Dermis microvascular lymphatic vessel endothelial cell (primary cell): ENCODE measurements at places on chromosomes 1 and 21. TPM values are rescaled to one million over a fixed set of nuclear protein-coding genes. Genes with fewer than 3 reads are reported as not detected.

Gene C2CD4D
- 0.13 and 0.25 TPM in 2 replicates for total RNA-seq

Gene KRTAP7-1
- not detected in 2 replicates for total RNA-seq

DNA sequence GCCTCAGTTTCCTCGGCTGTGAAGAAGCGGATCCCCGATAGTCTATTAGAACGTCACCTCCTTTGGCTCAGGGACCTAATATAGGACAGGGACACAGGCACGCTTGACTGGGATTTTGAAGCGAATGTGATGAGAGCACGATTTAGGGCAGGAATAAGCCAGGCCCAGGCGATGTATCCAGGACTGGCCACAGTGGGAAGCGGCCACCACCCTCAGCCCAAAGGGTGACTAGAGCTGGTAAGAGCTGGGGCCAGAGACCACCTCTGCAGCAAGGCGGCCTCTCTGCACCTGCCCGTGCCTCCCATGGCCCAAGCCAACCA lies 100.0 kb upstream of the VAMP3 start:
- no peak for DNase-seq

DNA sequence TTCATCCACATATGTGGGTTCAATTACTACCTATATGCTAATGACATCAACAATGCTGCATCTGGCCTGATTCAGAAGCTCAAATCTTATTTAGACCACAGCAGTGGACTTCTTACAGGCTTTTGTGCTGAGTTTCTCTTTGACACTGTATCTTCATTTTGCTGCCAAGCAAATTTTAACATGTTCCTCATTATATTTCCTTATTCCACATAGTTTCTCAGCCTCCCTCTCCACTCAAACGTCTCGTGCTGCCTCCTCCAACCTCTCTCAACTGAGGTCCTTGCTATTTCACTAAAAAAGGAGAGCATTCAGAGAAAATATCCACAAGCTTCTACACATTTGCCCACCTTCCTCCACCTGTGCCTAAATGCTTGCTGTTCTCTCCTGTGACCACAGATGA lies 6.5 kb downstream of the TDRKH start:
- no peak for DNase-seq

DNA sequence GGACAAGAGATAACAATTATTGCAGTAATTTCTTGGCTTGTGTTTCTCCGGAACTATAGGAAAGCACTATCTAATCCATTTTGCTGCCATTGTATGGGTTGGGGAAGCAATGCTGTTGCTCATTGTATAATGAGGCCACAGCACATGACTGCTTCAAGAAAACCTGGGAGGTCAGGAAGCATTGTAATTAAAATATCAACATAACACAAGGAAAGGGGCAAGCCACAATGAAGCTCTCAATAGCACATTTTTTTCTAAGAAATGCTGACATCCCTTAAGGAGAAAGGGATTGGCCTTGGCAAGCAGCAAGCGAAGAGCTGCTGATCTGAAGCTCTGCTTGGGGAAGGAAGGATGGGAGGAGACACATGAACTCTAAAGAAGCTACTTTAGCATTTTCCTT lies 44.0 kb downstream of the PLPP3 start:
- no peak for DNase-seq

DNA sequence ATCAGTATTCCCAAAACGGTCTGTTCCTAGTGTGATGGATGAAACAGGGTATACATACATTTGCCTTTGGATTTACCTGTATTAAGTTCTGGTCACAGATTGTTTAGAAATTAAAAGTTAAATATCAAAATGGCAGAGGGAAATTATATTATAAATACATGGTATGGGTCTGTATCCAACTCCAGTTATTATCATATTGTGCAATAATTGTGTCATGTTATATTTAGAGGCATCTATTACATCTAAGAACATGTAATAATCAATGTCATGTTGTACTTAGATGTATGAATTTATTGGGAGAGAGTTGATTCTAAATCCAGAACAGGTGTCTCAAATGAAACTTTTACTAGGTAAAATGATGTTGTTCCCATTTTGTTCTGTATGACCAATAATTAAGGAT lies 79.6 kb downstream of the SNX7 start:
- no peak for DNase-seq

GRCh38 chr1:70475023-70475422 lies 64.0 kb downstream of the CTH start:
- DNase-seq = no peak

GRCh38 chr1:18199462-18199861 lies 91.9 kb downstream of the IGSF21 start:
- DNase-seq = no peak

DNA sequence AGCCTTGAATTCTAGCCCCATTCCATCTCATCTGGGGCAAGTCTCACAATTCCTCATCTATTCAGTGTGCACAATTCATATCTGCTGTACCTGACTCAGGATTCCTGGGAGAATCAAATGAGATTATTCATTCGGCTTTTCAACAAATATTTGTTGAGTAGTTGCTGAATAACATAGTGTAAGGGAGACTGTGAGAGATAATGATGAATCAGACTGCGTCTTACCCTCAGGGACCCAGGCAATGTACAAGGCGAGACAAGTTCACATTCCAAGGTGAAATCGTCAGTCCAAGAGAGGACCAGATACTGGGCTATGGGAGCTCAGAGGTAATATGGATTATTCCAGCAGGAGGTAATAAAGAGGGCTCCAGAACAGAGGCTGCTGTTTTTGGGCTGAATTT lies 67.8 kb upstream of the SMYD2 start:
- no peak for DNase-seq

- no peak for DNase-seq
These were observed 4.6 kb downstream of the ARHGEF2 start for GRCh38 chr1:155973723-155974122.

DNA sequence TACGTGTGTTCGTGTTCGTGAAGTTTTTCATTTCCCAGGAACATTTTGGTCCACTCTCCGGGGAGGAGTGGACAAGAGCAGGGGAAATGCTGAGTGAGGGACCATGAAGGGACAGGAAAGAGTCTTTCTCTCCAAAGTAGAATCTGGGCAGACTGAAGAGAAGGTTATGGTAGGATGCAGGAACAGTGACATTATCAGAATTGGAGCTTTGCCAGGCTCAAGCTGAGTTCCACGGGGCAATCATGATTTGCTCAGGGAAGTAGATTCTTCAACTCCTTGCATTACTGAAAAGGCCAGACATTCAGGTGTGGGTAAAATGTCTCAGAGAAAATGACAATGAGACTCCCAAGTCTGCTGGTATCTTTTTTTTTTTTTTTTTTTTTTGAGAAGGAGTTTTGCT lies 16.6 kb downstream of the ATP1A4 start:
- no peak for DNase-seq

DNA sequence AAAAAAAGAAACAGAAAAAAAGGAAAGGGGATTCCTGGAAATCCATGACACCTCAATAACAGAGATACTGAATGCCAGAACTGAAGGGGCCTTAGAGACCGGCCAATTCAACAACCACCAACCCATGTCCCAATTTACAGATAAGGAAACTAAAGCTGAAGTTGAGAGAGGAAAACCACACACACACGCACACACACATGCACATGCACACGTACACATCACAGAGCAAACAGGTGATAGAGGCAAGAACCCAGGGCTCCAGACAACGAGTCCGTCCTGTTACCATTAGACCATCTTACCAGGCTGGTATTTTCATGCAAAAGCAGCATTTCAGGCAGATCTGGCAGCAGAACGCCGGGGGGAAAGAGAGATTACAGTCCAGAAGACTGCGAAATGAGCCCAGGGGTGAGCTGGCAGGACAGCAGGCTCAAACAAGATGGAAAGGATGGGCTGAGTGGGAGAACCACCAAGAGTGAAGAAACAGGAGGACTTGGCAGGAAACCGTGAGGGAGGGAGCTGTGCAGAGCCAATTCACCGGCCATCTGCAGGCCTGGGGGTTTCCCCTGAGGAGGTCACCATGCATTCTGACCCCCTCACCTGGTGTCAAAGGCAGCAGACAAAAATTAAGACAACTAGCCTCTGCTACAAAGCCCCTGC lies 43.5 kb downstream of the PAFAH2 start:
- DNase-seq = no peak

- DNase-seq = no peak
These were observed 2.6 kb downstream of the IKBKE start for GRCh38 chr1:206472886-206473285.

DNA sequence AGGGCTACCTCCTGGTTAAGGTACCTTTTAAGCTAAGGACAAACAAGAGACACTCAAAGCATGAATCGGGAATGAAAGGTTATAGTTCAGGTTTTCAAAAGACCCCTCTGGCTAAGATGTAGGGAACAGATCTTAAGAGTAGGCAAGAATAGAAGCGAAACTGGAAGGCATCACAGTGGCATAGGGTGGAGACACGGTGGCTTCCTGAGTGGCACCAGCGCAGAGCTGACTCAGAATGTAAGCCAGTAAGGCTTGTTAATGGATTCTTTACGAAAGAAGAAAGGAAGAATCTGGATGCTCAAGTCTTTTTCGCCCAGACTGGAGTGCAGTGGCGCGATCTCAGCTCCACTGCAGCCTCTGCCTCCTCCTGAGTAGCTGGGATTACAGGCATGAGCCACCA lies 21.2 kb downstream of the PADI6 start:
- no peak for DNase-seq

GRCh38 chr1:95364546-95364945 lies 130.5 kb downstream of the RWDD3 start:
- DNase-seq = no peak

GRCh38 chr1:202122639-202123335 lies at the start of gene GPR37L1:
Gene GPR37L1 (plus strand): TSS chr1:202122917. CDS start chr1:202122964, 47 bp downstream.
- no peak for DNase-seq

DNA sequence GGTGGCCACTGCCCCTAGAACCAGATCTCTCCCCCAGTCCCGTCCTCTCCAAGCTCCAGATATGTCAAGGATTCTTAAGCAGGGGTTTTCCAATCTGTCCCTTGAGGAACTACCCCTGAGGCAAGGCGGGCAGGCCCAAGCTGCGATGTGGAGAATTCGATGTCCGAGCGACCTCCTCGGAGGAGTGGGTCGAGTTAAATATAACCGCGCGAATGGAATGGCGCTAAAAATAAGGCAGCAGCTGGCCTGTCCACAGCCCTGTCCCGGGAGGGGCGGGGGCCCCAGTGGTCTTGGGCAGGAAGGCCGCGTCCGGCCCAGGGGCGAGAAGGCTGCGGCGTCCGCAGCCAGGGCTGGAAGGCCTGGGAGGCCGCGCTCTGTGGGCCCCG lies 5.8 kb upstream of the FOXD3 start:
- DNase-seq = no peak

DNA sequence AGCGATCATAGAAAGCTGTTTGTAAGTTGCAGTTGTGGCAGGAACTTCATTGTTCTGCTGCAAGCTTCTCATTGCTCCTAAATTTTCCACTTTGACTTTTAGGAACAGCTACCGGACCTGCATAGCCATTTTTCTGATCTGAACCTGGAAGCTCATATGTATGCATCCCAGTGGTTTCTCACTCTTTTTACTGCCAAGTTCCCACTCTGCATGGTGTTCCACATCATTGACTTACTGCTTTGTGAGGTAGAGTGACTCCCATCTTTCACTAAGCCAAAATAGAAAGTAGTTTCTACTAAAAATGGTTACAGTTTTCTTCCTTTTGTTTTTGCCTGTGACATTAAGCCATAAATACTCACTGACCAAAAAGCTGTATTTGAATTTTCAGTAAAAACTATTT lies 254.2 kb downstream of the GPR52 start:
- DNase-seq = no peak

DNA sequence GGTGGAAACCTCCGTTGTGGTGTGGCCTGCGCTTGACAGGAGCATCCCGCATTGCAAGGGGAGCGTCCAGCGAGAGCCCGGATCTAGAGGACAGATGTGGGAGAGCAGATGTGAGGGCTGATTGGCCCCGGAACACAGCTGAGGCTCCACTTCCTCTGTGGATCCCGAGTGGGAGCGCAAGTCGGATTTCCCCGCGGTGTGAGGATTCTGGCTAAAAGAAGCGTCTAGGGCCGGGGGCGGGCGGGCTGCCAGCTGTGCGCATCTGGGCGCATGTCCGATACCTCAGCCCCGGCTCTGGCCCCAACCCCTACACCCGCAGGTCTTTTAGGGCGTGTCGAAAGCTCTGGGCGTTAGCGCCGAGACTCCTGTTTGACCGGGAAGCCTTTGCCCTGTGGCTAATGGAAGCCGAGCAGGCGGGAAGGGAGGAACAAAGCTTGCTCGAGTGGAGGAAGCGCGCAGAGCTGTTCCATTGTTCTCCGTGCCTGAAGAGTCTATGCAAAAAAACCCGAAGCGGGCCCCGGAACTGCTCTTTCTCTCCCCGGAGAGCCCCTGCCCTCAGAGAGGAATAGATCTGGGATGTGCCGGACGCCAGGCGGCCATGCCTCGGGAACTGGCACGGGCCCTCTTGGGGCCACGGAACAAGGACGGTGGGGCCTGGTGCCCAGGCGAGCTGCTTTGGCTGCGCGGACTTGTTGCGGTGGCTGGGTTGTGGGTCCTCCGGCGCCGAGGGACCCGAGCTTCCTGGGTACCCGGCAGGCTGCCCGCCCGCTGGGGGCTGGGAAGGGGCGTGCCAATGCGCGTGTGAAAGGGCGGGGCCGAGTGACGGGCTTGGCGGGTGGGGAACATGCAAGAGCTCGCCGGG lies 111.1 kb downstream of the NAV1 start:
- DNase-seq = peak; percentile 58

DNA sequence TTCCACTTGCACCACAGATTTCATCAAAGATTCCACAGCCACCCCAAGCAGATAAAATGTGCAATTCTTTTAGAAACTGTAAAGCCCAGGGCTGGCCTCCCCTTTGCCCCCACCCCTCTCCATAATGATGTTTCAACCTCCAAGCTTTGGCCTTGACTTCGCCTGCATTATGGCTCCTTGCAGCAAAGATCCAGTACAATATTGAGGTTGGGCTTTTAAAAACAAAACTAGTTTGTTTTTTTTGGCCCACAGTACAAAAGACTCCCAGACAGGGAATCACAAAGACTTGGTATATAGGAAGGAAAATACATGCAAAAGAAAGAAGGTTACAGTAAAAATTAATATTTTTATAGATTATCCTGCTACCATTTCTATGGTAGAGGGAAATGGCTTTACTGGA lies 356.5 kb upstream of the PTBP2 start:
- peak; percentile 70 for DNase-seq

DNA sequence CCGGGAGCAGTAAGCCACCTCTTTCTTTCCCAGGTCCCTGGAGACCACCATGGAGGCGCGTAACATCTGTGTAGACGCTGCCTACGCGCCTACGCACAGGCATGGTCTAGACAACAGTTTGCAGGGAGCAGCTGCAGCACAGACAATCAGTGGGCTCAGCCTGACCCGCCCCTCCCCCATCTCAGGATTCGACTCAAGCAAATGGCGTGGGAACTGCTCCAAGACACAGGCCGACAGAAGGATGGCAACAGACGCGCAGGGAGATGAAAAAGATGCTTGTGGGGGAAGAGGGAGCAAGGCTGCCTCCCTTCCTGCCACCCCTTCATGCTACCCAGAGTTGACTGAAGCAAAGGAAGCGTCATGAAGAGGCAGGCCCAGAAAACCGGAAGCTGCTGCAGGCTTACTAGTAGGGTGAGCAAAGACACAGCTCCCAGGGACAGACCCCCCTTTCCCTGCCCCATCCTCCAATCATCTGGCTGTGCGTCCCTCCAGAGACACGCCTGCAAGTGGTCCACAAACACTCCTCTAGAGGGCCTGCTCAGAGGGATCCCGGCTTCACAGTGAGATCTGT lies 19.5 kb downstream of the STK40 start:
- DNase-seq = no peak
